ENCODE measurements at places on chromosomes 5 and 9.

GRCh38 chr5:87195104-87195591, 72.5 kb upstream of the RASA1 start:
- H3K4me3 ChIP-seq, result no peak overlapping the region
- no peaks in the 10 kb centered on the region for H3K4me1 ChIP-seq
- no peaks in the 10 kb centered on the region for H3K36me3 ChIP-seq
- no peak for DNase-seq
- no peak overlapping the region for H3K27ac ChIP-seq

- no peak overlapping the region for H3K4me3 ChIP-seq
- no peaks in the 10 kb centered on the region for H3K4me1 ChIP-seq
- H3K27ac ChIP-seq, result no peak overlapping the region
- no peak for DNase-seq
- H3K27me3 ChIP-seq, result no peaks in the 10 kb centered on the region
Observed at GRCh38 chr5:9222054-9222976, 323.6 kb downstream of the SEMA5A start.

GRCh38 chr5:113337515-113338415, 97.0 kb downstream of the TSSK1B start:
- no peaks in the 10 kb centered on the region for H3K4me1 ChIP-seq
- H3K36me3 ChIP-seq, result no peaks in the 10 kb centered on the region
- no peak overlapping the region for H3K27ac ChIP-seq

GRCh38 chr5:96863949-96864584, 12.2 kb upstream of the ERAP2 start:
- H3K27me3 ChIP-seq, result peaks cover 8% of the 10 kb centered on the region
- no peak overlapping the region for H3K27ac ChIP-seq
- no peaks in the 10 kb centered on the region for H3K4me1 ChIP-seq

DNA sequence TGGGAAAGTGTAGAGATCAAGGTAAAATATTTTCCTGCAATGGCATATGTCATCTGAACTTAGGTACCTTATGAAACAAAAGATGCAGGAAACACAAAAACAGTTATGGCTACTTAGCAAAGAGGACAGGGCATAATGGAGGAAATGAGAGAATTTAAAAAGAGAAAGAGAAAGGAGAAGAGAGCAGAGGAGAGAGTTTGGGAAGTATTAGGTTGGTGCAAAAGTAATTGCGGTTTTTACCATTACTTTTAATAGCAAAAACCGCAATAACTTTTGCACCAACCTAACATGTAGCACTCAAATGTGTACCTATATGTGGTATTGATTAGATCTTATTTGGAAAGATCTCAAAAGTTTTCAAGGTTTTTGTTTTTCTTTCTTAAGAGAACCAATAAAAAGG, 160.1 kb upstream of the ACTBL2 start:
- H3K36me3 ChIP-seq, result no peaks in the 10 kb centered on the region
- no peaks in the 10 kb centered on the region for H3K4me1 ChIP-seq
- no peaks in the 10 kb centered on the region for H3K27me3 ChIP-seq
- H3K27ac ChIP-seq, result no peak overlapping the region

DNA sequence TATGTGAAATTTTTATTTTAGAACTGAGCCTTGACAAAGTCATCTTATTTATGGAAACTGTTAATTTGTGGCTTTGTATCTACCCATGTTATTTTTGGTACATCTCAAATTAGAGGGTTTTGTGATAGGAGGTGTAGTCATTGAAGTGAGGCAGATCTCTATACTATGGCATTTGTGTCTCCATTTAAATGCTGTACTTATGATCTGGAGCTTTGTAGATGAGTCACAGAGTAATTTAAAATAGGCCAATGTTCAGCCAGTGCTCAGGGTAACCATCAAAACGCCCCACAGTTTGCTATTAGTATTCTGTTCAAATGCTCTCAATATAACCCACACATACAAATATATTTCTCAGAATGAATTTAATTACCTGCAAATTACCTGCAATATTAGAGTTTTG, 351.5 kb upstream of the KLF9 start:
- DNase-seq, result no peak
- no peaks in the 10 kb centered on the region for H3K27me3 ChIP-seq
- no peak overlapping the region for H3K27ac ChIP-seq
- H3K4me1 ChIP-seq, result no peaks in the 10 kb centered on the region

GRCh38 chr9:71446473-71447411, 321.6 kb downstream of the CEMIP2 start:
- H3K27me3 ChIP-seq, result no peaks in the 10 kb centered on the region
- DNase-seq, result no peak
- H3K4me1 ChIP-seq, result no peaks in the 10 kb centered on the region
- no peak overlapping the region for H3K4me3 ChIP-seq
